ENCODE measurements at places on chromosomes 12 and 14. TPM values are rescaled to one million over a fixed set of nuclear protein-coding genes. Genes with fewer than 3 reads are reported as not detected.

Gene RHEBL1
- total RNA-seq, result 0.94 TPM

Gene LTB4R2
- 2.9 TPM for total RNA-seq

Gene FAM186B
- total RNA-seq, result 0.09 TPM

Gene CABP1
- 0.09 TPM for total RNA-seq

Gene CISTR
- not detected for total RNA-seq

Gene HOXC4
- not detected for total RNA-seq
